ENCODE measurements at places on chromosomes 5 and 9. TPM values are rescaled to one million over a fixed set of nuclear protein-coding genes. Genes with fewer than 3 reads are reported as not detected.

DNA sequence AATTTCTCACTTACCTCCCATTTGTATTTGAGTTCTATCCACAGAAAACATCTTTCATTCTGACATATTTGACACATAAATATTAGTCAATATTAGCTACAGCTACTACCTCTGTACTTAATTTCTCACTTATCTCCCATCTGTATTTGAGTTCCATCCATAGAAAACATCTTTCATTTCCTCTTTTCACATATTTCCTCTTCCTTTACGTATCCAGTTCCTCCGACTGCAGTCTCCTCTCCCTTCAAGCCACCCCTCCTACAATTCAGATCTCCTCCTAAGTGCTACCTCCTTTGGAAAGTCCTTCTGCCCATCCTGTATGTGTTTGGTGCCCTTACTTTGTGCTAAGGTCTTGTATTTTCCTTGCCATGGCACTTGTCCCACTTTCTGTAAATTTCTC is 1.6 kb downstream of the SREK1IP1 start:
- no peak overlapping the region for H3K4me3 ChIP-seq
- no peak overlapping the region for H3K27ac ChIP-seq
- no peaks in the 10 kb centered on the region for H3K27me3 ChIP-seq
- H3K4me1 ChIP-seq, result peaks cover 24% of the 10 kb centered on the region
- no peak for DNase-seq
- H3K36me3 ChIP-seq, result peaks cover 5% of the 10 kb centered on the region

GRCh38 chr5:180155365-180155926 is 53.6 kb downstream of the RASGEF1C start:
- no peak overlapping the region for H3K4me3 ChIP-seq
- no peak for DNase-seq
- H3K27ac ChIP-seq, result no peak overlapping the region

The CBY3 gene
- total RNA-seq, result 0.66 TPM

- no peaks in the 10 kb centered on the region for H3K4me1 ChIP-seq
- no peak for DNase-seq
- no peaks in the 10 kb centered on the region for H3K36me3 ChIP-seq
- H3K4me3 ChIP-seq, result no peak overlapping the region
- H3K27ac ChIP-seq, result no peak overlapping the region
Observed at GRCh38 chr9:87872079-87872624, 10.5 kb upstream of the SPATA31E1 start.

- H3K27ac ChIP-seq, result no peak overlapping the region
- no peaks in the 10 kb centered on the region for H3K27me3 ChIP-seq
- H3K36me3 ChIP-seq, result no peaks in the 10 kb centered on the region
- no peak overlapping the region for H3K4me3 ChIP-seq
Observed at GRCh38 chr5:63025679-63026078, 447.1 kb downstream of the LRRC70 start.

- H3K36me3 ChIP-seq, result no peaks in the 10 kb centered on the region
- DNase-seq, result no peak
- H3K27me3 ChIP-seq, result no peaks in the 10 kb centered on the region
- H3K4me1 ChIP-seq, result no peaks in the 10 kb centered on the region
- H3K4me3 ChIP-seq, result no peak overlapping the region
Observed at GRCh38 chr5:147954971-147955370, 48.6 kb upstream of the C5orf46 start.

The PCDHAC1 gene
- total RNA-seq, result not detected
